ENCODE measurements at places on chromosomes 7 and 10.
A peak's percentile ranks its signal among the peaks of the same experiment; 100 is the strongest.

DNA sequence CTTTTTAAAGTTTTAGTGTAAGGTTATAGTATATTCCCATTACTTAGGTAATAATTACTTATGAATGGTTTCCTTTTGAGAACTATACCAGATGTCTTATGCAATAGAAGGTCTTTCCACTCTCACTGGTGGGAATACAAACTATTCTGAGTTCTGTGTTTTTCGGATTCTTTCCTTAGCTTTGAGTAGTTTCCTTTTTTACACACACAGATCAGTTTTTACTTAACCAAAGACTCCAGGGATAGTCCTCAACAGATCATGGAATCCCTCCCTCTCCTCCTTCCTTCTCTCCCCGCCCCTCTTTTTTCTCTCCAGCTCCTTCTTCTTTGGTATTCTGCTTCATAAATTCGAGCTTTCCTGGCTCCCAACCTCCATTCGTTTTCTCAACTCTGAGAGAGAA lies 13.3 kb downstream of the COPG2 start:
- DNase-seq = no peak

DNA sequence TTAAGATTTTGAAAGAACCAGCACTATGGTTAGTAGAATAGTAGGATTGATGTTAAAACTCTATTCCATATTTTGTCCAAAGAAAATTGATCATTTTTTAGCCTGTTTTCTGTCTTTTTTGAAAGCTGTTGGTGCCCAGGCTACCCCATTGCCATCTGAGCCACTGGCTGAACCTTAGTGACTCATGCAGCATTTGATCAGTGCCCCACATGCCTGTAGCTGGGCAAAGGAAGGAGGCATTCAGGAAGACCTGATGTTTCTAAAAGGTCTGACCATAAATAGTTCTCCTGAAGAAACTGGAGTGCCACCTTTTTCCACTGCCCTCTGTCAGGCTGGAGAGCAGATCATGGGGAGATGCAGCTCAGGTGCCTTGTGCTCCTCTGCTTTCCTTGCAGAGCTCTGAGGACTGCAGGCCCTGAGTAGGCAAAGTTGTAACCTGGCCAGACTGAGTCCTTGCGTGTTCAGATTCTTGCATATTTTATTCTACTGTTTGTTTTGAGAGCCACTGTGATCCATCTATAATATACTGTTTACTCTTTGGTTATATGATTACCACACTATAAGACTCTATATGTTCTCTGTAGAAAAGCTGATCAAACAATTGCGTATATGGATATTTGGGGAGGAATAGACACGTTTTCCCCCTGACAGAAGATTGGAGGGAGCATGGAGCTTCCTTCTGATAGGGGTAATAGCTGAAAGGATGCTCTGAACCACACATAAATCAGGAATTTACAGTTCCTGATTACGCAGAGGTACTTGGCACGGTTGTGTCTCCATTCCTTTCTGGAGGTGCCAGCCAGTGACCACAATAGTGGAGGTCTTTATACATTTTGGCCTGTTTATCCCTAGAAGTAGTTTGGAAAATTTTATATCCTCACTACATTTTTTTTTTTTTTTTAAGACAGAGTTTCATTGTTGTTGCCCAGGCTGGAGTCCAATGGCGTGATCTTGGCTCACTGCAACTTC lies 48.9 kb upstream of the GJD4 start:
- DNase-seq = no peak

GRCh38 chr7:142939226-142939910 lies at the start of gene LLCFC1:
LLCFC1 (plus strand) TSS chr7:142939484; CDS start chr7:142939622, 138 bp downstream.
- peak; percentile 9 for DNase-seq

- no peak for DNase-seq
Measured at GRCh38 chr7:150780292-150780691, 19.9 kb downstream of the TMEM176B start.

DNA sequence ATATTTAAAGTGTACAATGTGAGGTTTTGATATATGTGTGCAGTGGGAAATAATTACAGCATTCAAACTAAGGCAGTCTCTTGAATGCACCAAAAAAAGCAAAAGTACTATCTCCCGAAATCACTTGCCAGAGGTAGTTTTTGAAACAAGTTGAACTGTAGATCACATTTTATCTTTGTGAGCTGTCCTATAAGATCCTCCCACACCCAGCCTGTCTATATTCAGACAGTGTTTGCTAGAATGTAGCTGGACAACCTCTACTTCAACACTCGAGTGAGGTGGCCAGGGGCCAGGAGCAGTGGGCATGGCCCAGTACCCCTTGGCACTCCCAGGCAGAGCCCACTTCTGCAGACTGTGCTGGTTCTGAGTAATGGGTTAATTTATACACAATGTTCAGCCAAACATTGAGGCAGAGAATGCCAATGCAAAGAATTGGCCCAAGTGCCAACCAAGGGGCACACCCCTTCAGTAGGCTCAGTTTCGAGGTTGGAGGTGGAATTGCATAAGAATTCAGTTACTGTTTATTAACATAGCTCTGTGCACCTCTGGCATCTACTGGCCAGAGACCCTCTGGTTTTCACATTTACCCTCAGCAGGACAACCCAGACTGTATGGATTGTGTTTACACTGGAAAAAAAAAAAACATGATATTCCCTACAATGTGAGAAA lies 70.5 kb downstream of the AHR start:
- no peak for DNase-seq

GRCh38 chr10:29734962-29735627 lies 100.3 kb upstream of the SVIL start:
- peak; percentile 58 for DNase-seq

DNA sequence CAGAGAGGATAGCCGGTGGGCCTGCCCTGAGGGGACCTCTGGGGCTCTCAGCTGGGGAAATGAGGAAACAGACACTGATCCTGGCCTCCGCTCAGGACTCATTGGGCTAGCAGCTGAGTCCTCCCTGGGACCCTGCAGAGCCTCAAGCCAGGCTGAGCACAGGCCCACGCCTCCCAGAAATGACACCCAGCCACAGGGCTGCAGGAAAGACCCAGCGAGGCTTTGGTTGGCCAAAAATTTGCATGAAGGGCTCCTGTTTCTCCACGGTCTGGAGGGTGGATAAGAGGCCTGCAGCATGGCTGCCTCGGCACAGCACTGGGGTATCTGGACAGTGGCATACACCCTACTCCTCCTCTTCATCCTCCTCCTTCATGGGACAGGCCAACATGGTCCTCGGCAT lies 60.4 kb downstream of the ZNF33B start:
- no peak for DNase-seq

GRCh38 chr10:43202224-43202656 lies 64.0 kb downstream of the CSGALNACT2 start:
- peak; percentile 64 for DNase-seq

All from activated CD4-positive, alpha-beta T cell treated with anti-CD3 and anti-CD28 coated beads, Interleukin-2, amount 50 U/mL, for 48 hours (primary cell).